ENCODE measurements at places on chromosomes 13 and 19.

GRCh38 chr13:43132257-43132656 lies 108.9 kb downstream of the DNAJC15 start:
- peak; percentile 35 for DNase-seq

DNA sequence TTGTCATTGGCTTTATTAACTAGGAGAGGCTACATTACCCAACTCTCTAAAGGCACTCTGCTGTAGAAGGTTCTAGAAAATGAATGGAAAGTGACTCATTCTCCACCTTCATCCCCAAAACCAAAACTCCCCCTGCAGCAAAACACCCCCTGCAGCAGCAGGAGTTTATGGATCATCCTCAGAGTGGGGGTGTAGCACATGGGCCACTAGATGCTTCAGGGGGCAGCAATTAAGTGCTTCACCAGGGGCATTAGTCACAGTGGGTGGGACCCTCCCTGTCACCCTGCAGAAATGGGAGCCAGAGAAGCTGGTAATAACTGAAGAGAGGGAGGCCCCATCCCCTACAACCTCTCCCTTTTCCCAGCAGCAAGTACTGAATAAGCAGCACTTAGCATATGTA lies 64.5 kb upstream of the MED4 start:
- DNase-seq, result no peak

DNA sequence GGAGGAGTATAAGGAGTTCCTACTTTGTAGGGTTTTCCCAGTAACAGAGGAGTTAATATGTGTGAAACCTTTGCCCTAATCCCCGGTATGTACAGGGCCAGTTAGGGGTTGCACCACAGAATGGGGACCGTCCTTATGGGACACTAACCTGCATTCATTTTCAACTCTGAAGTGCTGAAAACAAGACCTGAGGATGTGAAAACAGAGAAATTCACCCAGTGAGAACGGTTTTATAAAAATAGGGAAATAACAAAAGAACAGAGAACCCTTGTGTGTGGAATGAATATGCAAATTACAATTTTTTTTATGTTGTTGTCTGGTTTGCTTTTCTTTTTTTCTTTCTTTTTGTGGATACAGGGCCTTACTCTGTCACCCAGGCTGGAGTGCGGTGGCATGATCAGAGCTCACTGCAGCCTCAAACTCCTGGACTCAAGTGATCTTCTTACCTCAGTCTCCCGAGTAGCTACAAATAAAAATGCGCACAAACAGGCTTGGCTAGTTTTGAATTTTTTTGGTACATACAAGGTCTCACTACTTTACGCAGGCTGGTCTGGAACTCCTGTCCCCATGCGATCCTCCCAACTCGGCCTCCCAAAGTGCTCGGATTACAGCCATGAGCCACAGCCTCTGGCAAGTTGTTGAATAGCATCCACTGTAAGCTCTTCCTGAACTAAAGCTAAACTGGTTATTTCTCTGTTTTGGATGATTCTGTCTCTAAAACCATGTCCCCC lies 10.6 kb downstream of the CLC start:
- no peak for DNase-seq

- no peak for DNase-seq
Observed at GRCh38 chr19:42465827-42466280, 23.1 kb upstream of the CXCL17 start.

DNA sequence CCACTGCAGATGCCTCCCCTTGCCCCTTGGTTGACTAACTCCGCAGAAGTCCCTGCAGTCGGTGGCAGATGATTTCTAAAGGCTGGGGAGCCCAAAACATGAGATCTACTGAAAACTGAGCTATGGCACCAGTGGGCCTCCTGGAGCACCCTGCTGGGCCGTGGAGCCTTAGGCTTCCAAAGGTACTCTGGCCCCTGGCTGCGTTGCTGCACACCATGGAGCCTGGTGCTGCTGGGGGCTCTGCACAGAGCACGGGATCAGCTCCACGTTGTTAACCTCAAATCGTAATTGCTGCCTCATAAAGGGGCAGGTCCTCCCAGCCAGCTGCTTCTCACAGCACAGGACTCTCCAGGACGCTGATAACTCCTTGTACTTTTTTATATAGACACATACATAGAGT lies 357.5 kb downstream of the NALCN start:
- DNase-seq, result no peak
